ENCODE measurements at places on chromosomes 7 and 10.

- no peak for DNase-seq
Observed at GRCh38 chr7:132072165-132072564, 504.1 kb downstream of the PLXNA4 start.

GRCh38 chr7:156318426-156318825 is 322.1 kb upstream of the RNF32 start:
- no peak for DNase-seq

DNA sequence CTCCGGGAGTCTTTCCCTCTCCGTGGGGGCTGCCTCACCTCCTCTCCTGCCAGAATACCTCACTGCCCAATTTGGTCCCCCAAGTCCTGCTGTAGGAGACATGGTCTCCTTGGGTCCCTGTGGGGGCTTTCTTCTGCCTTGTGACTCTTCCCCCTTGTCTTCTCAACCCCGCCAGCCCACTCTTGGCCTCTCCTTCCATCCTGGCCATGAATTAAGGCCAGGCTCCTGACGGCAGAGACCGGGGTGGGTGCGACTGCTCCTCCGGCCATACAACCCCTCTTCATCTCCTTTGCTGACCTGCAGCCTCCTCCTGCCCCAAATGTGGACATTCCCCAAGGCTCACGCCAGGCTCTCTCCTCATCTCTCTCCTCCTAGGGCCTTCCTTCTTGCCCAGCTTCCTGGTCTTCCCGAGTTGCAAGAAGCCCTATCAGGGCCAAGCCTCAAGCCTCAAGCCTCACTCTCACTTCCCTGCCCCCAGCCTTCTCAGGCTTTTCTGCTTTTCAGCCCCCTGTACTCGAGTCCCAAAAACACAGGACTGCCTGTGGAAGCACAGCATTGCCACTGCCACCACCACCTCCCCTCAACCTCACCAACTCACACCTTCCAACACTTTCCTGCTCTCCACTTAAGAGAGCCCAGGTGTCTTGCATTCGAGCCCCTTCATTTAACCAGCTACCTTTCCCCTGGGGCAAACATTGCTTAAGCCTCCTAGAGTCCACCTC is 1.3 kb downstream of the PNLIPRP2 start:
- no peak for DNase-seq

- DNase-seq = no peak
Observed at GRCh38 chr7:133358708-133359107, 105.8 kb downstream of the EXOC4 start.

GRCh38 chr10:110725801-110726630 is 81.9 kb downstream of the RBM20 start:
- no peak for DNase-seq

- no peak for DNase-seq
Observed at GRCh38 chr10:23121135-23121534, 25.8 kb downstream of the MSRB2 start.

- no peak for DNase-seq
Observed at GRCh38 chr10:31479752-31480151, 160.7 kb downstream of the ZEB1 start.

- no peak for DNase-seq
Observed at GRCh38 chr7:48899932-48900331, 24.4 kb upstream of the CDC14C start.

DNA sequence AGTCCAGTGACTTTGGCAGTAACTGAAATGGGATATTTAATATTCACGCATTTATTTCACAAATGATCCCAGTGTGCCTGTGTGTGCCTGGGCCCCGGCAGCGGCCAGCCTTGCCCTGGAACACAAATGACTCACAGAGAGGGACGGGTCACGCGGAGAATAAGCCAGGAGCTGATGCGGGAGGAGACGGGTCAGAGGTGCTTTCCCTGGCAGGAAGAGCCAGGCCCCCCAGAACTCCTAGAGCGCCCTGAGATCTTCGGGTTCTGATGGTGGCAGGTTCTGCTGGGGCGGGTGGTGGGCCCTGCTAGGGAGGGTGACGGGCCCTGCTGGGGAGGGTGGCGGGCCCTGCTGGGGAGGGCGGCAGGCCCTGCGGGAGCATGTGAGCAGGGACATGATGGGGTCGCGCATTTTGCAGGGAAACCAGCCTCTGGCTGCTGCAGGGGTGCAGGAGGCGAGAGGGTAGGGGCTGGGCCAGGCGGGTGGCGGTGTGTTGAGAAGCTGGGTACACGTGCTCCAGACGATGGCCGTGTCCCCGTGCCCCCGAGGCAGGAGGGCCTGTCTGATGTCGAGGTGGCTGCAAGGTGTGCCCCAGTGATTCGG is 84.2 kb upstream of the DIP2C start:
- no peak for DNase-seq

All from HFF-Myc (cell line).